ENCODE measurements at places on chromosomes 13 and 19.

DNA sequence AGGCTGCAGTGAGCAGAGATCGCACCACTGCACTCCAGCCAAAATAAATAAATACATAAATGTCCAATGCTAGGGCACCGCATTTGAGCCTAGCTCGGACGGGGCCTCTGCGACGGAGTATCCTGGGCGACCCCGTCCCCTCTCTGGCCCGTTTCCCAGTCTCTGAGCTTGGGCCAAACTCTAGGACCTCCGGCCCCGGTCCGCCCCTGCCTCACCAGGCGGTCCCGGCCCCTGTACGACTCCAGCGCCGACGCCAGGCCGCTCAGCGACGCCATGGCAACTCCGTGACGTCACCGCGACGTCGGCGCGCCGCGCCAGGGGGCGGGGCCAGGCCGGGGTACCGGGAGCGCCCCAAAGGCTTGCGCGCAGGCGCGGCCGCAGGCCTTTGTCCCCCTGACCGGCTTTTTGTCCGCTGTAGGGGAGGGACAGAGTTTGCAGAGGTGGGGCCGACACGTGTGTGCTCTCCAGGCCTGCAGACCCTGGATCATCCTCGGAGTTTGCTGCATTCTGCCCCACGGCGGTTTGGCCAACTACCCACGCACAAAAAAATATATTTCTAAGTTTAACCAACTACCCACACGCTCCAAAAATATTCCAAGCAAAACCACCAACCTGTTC is at the start of gene PEX11G:
Gene PEX11G (minus strand): TSS at position 300 of the 618 bp plus-strand sequence. CDS start 25 bp downstream, at position 275.
- DNase-seq = peak; percentile 85

DNA sequence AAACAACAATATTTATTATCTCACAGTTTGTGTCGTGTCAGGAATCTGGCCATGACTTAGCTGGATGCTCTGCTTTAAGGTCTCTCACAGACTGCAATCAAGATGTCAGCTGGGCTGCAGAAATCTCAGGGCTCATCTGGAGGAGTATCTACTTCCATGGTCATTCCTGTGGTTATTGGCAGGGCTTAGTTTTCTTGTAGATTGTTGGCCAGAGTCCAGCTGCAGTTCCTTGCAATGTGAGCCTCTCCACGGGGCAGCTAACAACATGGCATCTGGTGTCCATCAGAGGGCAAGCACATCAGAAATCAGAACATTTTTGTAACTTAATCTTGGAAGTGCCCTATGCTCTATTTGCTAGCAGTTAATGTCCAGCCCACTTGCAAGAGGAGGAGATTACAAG is 45.7 kb upstream of the TDRD3 start:
- no peak for DNase-seq

DNA sequence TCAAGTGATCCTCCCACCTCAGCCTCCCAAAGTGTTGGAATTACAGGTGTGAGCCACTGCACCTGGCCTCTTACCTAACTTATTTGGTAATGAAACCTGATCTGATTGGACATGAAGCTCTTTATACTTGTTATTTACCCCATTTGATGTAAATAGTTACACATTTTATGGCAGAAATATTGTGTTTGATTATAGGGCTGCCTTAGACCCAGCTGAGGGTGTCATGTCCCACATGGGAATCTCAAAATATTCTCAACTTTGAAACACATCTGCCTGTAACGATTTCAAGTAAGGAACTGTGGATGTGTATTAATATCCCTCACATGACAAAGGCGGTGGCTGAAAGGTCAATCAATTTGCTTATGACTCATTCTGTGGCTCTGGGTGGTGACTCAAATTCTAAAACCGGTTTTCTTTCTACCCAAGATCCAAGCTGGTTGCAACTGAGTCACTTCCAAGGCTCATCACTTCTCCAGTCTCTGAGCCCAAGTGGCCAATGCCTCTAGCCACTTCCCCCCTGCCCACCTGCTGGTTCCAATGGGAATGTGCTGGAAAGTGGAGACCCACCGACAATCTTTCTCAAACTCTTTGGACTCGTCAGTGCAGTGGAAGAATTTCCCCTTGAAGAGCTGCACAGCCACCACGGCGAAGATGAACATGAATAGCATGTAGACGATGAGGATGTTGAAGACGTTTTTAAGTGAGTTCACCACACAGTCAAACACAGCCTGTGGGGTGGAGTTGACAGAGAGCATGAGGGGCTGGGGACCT is 110.9 kb downstream of the IER2 start:
- DNase-seq = no peak

DNA sequence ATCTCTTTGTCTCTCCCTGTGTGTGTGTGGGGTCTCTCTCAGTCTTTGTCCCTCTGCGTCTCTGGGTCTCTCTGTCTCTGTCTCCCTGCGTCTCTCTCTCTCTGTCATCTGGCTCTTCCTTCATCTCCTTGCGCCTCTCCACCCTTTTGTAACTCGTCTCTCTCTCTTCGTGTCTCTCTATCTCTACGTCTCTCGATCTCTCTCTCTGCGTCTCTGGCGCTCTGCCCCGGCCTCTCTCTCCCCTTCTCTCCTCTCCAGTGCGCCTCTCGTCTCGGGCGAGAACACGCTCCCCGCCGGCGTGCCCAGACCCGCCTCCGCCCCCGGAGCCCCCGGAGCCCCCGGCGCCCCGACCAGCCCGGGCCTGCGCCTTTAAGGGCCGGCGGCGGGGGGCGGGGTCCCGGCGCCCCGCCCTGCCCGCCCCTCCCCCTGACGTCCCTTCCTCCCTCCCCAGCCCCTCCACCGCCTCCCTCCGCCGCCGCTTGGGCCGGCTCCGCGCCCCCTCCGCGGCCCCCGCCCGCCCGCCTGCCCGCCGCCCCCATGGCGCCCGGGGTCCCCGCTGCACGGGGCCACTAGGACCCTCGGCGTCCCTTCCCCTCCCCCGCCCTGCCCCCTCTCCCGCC is at the start of gene MARK4:
Gene MARK4 (plus strand): TSS at position 440 of the 620 bp plus-strand sequence. CDS start 318 bp downstream, outside the sequence.
- DNase-seq = no peak

DNA sequence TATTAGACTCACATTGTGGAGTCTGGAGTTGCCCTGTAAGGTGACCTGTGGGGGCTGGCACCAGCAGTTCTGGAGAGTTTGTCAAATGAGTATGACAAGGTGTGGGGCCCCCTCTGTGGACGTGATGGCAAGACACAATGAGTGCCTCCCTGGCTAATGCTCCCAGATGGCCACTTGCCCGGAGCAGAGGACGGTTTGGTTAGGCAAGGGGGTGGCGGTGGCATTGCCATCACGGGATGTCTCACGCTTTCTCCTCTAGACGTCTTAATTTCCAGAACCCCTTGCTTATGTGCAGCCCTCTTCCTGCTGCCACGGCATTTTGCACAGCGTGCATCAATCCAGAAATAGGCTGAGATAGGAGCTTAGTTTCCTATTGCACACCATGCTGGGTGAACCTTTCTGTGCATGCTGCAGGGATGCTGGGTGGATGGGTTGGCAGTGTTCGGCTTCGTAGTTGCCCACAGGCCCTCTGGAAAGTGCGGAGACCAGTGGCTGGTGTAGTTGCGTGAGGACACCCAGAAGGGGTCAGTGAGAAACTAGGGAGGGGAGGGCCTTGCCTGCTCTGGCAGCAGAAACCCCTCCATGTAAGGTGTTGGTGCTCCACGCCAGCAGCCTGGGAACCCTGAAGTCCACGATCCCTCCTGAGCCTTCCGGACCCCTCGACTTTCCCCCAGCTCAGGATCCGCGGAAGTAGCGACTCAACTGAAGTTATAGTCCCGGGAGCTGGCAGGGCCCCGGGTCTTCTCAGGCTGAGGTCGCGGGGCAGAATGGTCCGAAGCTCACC is 18.1 kb upstream of the LRP3 start:
- no peak for DNase-seq

DNA sequence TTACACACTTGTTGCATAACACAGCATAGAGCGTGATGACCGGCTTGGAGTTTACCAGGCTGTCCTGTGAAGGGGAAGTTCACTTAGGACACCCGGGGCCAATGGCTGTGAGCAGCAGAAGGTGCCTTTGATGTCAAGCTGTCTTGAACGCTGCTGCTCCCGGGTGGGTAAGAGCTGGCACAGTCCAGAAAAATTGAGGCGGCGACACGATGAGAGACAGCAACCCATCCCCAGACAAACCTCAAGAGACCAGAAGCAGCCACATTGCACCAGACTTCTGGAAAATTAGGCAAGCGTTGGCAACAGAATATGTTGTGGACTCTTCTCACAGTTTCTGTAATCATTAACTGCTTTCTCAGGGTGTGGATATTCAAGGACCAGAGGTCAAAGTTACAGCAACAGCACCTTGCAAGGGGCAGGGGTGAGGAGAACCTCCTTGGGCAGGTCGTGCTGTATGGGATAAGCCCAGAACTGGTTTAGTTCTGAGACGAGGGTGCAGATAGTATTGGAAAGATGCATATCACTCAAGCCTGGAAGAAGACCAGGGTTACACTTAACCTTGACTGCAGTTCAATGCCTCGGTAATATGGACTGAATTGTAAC is 10.1 kb downstream of the NFILZ start:
- no peak for DNase-seq

GRCh38 chr19:29551774-29552173 is 26.0 kb downstream of the VSTM2B start:
- no peak for DNase-seq

DNA sequence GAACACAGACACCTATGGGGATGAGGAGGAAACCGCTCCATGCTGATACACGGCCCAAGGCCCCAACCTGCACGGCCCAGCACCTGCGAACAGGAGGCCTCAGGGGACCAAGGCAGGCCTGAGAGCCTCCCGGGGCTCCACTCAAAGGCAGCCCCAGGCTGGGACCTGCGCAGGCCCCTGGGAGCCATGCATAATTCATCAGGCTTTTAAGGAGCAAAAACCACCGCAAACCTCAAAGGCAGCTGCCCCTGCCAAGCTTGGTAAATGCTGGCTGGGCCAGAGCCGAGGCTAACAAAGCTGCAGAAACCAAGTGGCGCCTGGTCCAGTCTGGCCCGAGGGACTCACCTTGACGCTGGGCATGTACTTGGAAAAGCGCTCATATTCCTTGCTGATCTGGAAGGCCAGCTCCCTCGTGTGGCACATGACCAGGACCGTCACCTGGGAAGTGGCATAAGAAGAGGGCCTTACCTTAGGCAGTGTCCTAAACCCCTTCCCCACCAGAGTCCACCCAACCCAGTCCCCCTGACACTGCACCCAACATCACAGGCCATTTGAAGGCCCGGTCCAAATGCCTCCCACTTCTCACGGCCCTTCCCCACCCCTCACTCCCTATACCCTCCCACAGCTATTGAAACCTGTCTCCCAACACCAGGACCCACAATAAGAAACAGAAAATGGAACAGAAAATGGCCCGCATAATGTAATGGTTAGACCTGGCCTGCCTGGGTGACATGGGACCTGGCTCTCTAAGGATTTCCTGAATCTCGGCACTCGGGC is 7.8 kb downstream of the DDX39A start:
- no peak for DNase-seq

DNA sequence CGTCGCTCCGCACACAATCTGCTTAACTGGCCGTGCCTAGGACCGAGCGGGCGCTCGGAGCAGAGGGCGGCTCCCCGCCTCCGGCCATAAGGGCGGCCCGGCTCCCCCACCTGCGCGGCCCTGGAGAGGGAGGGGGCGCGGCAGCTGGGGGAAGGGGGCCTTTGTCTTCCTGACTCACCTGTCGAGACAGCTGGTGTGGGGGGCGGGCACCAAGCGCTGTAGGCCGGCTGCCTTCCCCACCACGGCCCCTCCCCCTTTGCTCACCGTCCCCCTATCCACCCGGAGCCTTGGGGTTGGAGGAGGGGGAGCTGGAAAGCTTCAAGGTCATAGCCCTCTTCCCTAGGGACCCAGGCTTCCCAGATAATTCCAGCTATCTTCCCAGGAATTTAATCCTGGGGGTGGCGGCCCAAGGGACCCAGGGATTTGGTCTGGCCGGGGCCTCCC is 1.2 kb downstream of the VASP start:
- DNase-seq = no peak

- no peak for DNase-seq
These were observed 37.7 kb downstream of the GPR42 start for GRCh38 chr19:35408284-35409171.

DNA sequence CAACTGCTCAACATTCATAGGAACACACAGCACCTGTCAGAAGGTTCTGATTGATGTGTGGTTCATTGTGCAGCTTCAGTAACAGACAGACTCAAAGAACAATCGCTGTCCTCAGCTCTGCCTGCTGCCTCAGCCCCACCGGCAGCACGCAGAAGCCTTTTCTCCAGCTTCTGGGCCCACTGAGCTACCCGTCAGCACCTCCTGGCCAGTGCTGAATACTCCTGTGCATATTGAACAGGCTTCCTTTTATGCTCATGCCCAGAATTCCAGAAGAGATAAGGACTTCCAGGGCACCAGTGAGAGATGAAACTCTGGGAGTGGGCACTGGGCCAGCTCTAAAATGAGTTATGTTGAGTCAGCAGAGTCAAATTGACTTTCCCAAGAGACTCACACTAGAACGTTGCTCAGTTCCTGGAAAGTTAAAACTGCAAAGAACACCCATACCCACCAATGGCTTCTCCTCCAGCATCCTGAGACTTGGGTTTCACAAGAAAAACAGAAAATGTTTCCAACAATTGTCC is 119.3 kb downstream of the COL4A1 start:
- no peak for DNase-seq

- DNase-seq = no peak
These were observed 19.0 kb upstream of the PLPP2 start for GRCh38 chr19:310141-310651.

Measured in C1 segment of cervical spinal cord (tissue), 14 donors.